Germinal center (tissue), 1 donor: ENCODE measurements at places on chromosomes 1 and 21.

DNA sequence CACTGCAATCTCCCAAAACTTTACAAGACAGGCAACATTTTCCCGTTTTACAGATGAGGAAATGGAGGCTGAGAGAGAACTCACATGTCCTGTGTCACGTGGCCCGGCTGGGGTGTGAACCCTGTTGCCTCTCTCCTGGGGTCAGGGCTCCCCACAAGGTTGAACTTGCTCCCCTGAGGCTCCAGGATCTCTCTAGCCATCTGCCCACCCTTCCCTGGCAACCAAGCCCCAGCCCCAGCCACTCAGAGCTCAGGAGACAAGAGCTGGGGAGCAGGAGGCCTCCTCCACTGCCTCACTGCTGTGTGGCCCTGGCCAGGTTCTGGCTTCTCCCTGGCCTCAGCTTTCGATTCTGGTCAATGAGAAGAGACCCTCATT, 11.8 kb downstream of the LAPTM5 start:
- DNase-seq = no peak

GRCh38 chr1:178609015-178609414, 96.1 kb downstream of the TEX35 start:
- DNase-seq = no peak

DNA sequence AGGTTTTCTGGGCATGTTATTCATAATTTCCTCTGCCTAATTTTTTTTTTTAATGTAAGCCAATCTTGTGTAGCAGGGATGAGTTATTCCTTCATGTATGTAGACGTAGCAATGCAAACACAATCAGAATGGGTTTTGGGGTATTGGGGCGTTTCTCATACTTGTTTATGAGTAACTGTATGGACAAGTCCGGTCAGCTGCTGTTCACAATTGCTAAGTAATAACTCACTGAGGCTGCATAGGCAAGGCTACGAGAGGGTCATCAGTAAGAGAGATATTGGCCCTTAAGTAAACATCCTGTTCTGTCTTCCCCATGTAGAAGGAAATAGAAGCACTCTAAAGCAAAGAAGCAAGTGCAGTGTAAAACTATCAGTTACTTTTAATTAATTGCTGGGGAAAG, 9.5 kb upstream of the TARS2 start:
- DNase-seq = no peak

DNA sequence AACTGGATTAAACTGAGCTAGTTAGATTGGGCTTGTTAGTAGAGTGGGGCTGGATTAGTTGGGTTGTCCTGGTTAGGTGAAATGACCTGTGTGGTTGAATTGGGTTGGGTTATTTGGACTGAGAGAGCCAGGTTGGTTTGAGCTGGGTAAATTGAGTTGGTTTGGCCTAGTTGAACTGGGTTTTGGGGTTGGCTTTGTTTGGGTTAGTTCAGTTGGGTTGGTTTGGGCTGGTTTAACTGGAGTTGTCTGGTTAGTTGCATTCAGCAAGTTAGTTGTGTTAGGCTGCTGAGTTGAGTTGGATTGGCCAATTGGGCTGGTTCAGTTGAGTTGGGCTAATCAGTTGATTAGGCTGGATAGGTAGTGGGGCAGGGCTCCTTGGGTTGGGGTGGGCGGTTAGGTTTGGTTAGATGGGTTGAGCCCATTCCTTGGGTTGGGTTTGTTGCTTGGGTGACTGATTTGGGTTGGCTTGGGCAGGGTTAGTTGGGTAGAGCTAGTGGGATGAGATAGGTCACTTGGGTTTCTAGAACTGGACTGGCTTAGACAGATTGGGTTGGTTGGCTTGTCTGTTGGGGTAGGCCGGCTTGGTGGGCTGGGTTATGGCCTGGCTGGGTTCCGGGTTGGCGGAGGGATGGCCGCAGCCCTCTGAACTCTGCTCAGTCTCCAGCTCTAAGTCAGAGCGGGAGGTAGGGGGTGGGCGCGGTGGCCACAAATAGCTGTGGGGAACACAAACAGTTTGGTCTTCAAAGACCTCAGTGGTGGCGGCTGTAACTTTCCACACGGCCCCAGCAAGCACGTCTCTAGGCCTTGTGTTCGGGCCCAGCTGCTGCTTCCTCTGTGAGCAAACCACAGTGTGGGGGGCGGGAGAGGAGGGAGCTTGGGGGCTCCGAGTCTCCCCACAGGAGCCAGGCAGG, 67.2 kb upstream of the RUNX3 start:
- DNase-seq = no peak

DNA sequence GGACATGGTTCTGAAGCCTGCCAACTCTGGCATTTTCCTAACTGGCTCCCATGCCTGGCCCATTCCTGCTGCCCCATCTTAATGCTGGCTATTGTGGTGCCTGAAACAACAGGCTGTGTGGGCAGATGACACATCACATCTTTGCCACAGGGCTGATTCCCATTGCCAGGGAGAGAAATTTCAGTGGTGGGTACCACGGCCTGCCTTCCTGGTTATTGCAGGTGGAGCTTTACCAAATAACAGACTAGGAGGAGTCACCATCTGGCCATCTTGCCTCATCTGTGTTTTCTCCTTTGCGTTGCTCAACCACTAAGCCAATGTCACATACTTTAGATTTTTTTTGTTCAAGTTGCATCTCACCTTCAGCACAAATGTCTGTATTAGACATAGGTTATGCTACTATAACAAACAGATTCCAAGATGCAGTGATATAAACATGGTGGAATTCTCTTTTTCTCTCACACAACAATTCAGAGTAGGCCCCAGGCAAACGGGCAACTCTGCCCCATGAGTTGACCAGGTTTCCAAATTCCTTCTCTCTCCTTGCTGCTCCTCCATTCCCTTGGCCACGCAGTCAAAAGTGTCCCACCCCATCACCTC, 14.1 kb downstream of the CDA start:
- no peak for DNase-seq

DNA sequence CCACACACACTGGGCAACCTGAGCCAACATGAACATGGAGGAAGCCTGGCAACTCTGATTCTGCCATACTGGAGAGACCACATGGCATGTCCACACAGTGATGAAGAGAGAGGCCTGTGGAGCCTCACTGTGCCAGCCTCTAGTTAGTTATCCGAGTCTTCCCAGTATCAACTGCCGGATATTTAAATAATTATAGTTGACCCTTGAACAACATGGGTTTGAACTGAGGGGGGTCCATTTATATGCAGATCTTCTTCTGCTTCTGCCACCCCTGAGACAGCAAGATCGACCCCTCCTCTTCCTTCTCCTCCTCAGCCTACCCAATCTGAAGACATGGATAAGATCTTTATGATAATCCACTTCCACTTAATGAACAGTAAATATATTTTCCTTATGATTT, 27.8 kb downstream of the DDAH1 start:
- no peak for DNase-seq

DNA sequence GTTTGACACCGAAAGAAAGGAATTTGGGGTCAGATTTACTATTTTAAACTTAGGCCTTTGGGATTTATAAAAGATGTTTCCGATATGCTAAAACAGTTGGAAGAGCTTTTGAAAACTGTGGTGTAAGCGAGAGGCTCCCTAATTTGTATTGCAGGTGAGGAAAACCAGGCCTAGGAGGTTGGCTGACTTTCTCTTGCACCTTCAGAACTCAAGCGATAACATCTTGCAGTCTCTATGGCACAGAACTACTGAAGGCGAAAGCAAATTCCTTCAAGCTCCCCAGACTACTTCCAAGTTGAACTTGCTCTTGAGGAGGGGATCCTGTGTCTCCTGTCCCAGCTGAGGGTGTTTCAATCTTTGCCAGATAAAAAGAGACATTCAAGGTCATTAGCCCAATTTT, 685.7 kb downstream of the ADGRL2 start:
- no peak for DNase-seq

DNA sequence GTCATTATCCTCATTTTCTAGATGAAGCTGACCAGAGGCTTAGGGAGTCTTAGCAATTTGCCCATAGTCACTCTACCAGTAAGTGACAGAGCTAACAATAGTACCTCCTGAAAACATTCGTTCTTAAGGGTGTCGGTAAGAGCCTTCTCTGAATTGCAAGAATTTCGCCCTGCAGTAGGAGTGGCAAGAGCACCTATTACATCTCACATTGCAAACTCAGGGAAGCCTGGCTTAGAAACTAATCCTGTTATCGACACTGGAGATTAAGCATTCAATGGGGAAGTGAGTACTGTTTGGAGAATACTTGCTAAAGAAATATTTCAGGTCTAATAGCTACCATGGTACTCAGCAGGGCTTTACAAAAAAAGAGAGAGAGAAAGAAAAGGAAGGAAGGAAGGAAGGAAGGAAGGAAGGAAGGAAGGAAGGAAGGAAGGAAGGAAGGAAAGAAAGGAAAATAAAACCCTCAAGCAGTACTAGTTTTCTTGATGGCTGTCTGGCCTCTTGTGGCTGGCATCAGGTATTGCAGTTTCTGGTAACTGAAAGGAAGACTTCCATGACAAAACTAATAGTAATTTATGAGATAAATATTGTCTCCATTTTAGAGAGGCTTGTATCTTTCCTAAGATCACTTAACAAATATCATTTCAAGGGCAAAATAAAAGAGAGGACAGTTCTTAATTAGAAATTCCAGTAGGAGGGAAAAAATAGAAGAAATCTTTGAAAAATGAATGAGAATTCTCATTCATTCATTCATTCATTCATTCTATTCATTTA, 10.4 kb downstream of the C1orf226 start:
- DNase-seq = peak; percentile 24

DNA sequence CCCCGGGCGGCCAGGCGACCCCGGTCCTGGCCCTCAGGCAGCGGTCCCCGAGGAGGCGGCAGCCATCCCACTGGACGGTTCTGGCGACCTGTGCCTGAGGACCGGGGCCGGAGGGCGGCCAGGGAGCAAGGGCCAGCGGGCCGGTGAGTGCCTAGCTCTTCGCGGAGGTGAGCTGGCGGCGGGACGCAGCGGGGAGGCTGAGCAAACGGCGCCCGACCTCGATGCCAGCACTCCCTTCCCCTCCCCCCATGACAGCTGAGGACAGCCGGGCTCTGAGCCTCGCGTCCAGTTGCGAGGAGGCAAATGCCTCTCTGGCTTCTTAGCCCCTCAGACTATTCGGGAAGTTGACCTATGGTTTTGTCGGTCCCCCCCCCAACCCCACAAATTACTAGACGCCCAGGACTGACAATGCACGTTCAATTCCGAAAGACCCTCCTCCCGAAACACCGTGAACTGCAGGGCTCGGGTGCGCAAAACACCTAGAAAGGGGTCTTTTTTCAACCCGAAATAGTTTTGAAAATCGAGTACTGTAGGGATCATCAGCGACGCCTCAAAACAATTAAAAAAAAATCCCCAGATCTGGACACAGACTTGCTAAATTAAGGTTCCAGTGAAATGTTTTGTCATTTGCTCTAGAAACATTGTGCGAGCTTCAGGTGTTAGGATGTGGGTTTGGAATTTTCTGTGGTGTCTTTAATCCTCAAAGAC, 8.3 kb downstream of the CDKN2C start:
- DNase-seq = peak; percentile 69

DNA sequence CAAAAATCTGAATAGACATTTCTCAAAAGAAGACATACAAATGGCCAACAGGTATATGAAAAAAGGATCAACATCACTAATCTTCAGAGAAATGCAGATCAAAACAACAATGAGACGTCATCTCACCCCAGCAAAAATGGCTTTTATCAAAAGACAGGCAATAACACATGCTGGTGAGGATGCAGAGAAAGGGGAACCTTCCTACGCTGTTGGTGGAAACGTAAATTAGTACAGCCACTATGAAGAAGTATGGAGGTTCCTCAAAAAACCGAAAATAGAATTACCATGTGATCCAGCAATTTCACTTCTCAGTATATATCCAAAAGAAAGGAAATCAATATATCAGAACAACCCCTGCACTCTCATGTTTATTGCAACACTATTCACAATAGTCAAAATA, 65.1 kb upstream of the ATP1B1 start:
- no peak for DNase-seq

DNA sequence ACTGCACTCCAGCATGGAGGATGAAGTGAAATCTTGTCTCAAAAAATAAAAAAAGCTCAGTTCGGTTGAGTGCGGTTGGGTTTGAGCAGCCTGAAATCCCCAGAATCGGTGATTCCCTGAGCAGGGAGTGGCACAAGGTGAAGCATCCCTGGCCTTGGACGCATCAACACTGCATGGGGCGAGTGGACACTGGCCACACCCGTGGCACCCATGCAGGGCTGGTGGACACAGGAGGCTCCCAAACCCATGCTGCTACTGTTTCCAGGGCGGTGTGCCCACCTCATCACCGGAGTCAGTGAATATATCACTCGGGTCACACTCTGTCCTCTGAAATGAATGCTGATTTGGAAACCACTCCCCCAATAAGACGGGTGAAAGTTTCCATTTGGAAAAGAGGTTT, 53.4 kb upstream of the ACTRT2 start:
- no peak for DNase-seq

DNA sequence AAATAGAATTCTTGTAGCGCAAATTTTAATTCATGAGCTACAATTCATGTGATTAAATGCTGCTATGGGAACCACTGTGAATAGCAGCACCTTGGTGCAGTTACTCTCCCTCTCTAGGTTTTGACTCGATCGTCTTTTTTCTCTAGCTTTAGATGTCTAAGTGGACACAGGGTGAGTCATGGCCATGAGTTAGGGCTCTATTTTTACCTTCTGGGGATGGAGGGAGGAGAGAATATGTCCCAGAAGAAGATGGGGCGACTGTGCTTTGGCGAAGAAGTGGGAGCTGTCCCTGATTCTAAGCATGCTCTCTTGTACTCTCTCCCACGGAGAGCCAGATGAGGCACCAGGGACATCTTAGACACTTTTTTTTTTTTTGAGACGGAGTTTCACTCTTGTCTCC, 1.6 kb upstream of the OR2B11 start:
- DNase-seq = no peak
